Epithelial cell of proximal tubule (primary cell): ENCODE measurements at places on chromosomes 4 and X.

DNA sequence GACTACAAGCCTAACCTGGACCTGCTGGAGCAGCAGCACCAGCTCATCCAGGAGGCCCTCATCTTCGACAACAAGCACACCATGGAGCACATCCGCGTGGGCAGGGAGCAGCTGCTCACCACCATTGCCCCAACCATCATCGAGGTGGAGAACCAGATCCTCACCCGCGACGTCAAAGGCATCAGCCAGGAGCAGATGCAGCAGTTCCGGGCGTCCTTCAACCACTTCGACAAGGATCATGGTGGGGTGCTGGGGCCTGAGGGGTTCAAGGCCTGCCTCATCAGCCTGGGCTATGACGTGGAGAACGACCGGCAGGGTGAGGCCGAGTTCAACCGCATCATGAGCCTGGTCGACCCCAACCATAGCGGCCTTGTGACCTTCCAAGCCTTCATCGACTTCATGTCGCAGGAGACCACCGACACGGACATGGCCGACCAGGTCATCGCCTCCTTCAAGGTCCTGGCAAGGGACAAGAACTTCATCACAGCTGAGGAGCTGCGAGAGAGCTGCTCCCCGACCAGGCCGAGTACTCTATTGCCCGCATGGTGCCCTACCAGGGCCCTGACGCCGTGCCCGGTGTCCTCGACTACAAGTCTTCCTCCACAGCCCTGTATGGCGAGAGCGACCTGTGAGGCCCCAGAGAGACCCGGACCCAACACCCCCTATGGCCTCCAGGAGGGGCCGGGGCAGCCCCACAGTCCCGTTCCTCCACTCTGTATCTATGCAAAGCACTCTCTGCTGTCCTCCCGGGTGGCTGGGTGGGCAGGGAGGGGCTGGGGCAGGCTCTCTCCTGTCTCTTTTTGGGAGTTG lies 486.2 kb downstream of the TRAM1L1 start:
- DNase-seq = no peak

DNA sequence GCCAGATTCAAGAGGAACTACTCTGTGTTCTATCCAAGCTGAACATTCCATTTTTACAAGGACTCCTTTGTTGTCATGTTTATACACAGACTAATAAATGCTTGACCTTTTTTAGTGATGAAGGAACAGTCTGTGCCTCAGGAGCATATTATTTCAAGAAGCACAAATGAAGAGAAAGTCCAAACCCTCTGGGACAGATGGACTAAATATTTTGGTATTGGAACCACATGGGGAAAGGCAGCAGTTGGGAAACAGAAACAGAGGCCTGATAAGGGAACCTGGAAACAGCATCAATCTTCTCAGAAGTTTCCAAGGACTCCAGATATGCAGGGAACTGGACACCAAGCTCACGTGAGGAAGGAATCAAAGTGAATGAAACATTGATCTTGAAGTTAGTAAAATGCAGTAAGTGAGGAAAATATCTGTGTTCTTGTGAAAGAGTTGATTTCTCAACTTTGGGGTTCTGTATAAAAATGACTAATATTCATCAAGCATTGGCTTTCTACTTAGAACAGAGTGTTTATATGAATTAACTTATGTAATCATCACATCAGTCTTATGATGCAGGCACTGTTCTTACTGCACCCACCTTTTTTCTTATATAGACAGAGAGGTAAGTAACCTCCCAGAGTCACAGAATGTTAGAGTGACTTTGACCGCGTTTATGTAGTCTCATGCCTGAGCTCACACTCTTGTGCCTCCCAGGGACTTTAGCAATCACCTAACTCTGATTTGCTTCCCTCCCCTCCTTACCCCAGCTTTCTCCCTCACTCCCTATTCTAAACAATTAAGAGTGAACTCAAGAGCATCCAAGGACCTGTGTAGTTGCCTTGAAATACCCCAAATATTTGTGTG lies 148.9 kb upstream of the JADE1 start:
- no peak for DNase-seq

DNA sequence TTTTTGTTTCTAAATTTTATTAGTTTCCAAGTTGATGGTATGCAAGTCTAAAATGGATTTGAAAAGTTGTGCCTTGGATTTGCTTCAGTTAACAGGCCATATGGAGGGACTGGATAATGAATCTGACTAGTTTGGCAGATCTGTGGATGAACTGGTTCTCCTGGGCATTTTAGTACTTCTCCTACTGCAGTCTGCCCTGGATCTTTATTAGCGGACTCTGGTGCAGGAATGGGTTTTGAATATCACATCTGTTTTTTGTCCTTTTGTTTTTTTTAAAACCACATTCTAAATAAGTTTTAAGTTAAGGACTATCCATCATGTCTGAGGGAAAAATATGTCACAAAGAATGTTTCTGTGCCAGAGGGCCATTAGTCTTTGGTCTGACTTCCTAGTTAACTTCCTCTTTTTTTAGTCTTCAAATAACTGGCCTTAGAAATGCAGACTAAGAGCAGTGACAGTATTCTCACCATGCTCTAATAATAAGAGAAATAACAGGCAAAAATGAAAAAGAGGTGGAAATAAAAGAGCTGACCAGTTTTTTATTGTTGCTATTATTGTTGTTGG lies 13.9 kb upstream of the DCK start:
- DNase-seq = no peak

- no peak for DNase-seq
Observed at GRCh38 chrX:154486052-154486395, 391 bp downstream of the UBL4A start.

- no peak for DNase-seq
Observed at GRCh38 chr4:153465615-153466080, 512 bp upstream of the TMEM131L start.

DNA sequence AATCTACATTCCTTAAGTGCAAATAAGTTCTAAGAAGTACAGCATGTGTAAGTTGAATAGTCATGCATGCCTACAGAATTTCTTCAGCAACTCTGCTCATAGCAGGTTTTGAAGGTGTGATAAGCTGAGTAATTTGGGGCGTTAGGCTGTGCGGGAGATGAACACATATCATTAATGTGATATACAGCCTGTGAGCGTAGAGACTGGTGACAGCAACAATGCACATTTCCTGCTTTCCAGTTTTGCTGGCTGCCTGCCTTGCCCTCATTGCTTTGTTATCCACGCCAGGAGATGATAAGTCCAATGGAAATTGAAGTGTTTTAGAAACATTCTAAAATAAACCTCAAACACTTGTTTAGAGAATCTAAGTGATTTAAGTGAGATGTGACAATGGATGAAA lies 1709.4 kb downstream of the ARAP2 start:
- no peak for DNase-seq

DNA sequence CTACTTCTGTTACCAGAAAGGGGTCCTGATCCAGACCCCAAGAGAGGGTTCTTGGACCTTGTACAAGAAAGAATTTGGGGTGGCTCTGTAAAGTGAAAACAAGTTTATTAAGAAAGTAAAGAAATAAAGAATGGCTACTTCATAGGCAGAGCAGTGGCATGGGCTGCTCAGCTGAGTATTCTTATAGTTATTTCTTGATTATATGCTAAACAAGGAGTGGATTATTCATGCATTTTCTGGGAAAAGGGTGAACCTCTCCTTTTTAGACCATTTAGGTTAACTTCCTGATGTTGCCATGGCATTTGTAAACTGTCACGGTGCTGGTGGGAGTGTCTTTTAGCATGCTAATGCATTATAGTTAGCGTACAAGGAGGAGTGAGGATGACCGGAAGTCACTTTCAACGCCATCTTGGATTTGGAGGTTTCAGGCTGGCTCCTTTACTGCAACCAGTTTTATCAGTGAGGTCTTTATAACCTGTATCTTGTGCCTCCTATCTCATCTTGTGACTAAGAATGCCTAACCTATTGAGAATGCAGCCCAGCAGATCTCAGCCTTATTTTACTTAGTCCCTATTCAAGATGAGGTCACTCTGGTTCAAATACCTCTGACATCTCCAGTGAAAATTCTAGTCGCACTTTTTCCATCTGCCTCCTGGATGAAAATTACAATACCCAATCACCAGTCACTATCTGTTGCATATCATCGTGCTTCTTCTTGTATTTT lies 15.5 kb upstream of the TDO2 start:
- no peak for DNase-seq

GRCh38 chr4:1576304-1576960 lies 107.7 kb downstream of the FAM53A start:
- no peak for DNase-seq

DNA sequence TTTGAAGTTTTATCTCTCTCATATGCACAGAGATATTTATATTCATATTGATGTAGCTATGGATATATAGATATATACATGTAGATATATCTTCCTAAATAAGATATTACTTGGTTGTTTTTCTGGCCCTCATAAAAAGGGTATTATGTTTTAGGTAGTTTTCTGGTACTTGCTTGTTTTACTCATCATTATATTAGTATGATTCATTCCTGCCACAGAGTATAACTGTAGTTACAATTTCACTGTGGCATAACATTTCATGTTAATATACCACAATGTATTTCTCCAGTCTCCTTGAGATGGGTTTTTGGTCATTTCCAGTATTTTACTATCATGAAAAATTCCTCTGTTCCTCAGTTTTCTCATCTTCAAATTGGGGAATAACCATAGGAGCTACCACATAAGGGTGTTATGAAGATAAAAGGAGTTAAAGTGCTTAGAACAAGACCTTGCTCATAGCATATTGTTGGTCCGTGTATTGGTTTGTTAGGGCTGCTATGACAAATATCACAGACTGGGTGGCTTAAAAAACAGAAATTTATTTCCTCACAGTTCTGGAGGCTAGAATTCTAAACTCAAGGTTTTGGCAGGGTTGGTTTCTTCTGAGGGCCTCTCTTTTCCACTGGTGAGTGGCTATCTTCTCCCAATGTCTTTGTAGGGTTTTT lies 129.7 kb downstream of the TMEM164 start:
- DNase-seq = no peak

DNA sequence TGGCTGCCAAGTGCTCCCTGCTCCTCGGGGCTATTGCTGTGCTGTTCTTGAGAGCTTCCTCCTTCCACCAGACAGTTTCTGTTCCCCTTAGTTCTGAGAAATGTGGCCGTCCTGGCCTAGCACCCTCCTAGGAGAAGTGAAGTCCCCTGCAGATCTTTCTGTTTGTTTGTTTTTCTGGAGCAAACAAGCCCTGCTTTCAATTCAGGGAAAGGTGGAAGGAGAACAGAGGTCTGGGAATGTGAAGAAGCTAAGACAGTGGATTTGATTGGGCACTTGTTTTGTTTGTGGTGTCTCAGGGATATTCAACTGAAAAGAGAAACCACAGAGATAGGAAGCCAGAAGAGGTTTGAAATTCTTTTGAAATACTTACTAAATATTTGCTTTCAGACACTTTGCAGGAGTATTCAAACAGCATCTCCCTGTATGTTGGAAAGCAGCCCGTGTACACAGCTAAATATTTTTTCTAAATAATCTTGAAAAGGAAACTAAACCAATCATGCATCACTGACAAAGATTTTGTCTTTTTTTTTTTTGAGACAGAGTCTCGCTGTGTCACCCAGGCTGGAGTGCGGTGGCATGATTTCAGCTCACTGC lies 36.5 kb upstream of the PPM1K start:
- DNase-seq = no peak

- no peak for DNase-seq
Observed at GRCh38 chrX:120271218-120271617, 20.6 kb downstream of the ZBTB33 start.
